Activated CD8-positive, alpha-beta T cell treated with anti-CD3 and anti-CD28 coated beads, Interleukin-2, amount 10 ng/mL, durations not matched to agents 7 days and 5 days (primary cell): ENCODE measurements at places on chromosomes 7 and 10.

GRCh38 chr7:102875700-102876295 lies 37.0 kb upstream of the LRRC17 start:
- peak; percentile 33 for DNase-seq
- no peaks in the 10 kb centered on the region for H3K27me3 ChIP-seq
- no peaks in the 10 kb centered on the region for H3K36me3 ChIP-seq
- no peak overlapping the region for H3K27ac ChIP-seq
- peaks cover 22% of the 10 kb centered on the region for H3K4me1 ChIP-seq

- H3K27me3 ChIP-seq = no peaks in the 10 kb centered on the region
- H3K27ac ChIP-seq = no peak overlapping the region
- no peak for DNase-seq
- H3K4me1 ChIP-seq = no peaks in the 10 kb centered on the region
These were observed 12.2 kb downstream of the FOXP2 start for GRCh38 chr7:114426824-114427223.

DNA sequence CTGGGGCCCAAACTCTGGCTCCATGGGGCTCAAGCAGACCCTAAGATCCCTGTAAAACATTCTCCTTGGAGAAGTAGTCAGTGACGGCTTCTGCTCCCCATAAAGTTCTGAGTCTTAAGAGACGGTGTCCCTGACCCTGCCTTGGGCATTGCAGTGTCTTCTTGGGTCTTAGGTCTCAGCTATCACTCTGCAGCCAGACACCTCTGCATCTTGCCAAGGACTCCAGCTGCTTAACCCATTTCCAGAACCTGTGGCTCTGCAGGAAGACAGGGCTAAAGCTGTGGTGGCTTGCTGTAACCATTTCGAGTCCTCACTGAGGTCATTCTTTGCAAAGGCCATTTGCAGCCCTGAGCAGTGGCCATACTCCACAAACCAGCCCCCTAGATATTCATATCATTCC lies 337.1 kb upstream of the ZMIZ1 start:
- no peaks in the 10 kb centered on the region for H3K4me1 ChIP-seq
- H3K27me3 ChIP-seq = peaks cover 17% of the 10 kb centered on the region
- no peaks in the 10 kb centered on the region for H3K36me3 ChIP-seq
- no peak for DNase-seq

DNA sequence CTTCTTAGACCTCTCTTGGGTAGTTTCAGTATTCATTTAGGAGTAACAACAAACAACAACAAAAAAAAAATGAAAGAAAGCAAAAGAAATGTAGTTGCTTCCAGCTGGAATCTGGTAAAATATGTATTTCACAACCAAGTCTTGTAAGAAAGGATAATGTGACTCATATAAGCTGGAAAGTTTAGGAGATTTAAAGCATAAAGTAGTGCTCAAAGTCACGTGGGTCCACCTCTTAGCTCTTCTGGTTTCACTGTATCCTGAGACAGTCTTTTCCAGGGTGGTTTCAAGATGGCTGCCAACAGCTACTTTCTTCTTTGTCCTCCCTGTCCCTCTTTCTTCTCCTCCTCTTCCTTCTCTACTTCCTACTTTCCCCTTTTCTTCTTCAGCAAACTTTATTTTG lies 69.5 kb upstream of the CDK13 start:
- no peaks in the 10 kb centered on the region for H3K36me3 ChIP-seq
- no peaks in the 10 kb centered on the region for H3K4me1 ChIP-seq
- peaks cover 19% of the 10 kb centered on the region for H3K27me3 ChIP-seq
- H3K27ac ChIP-seq = no peak overlapping the region
- H3K4me3 ChIP-seq = no peak overlapping the region
- DNase-seq = no peak

- peaks cover 5% of the 10 kb centered on the region for H3K27me3 ChIP-seq
- peaks cover 2% of the 10 kb centered on the region for H3K36me3 ChIP-seq
- no peak overlapping the region for H3K27ac ChIP-seq
- H3K4me3 ChIP-seq = no peak overlapping the region
These were observed 73.8 kb upstream of the CDK1 start for GRCh38 chr10:60704471-60704870.

- H3K4me1 ChIP-seq = peaks cover 13% of the 10 kb centered on the region
- H3K27ac ChIP-seq = no peak overlapping the region
- H3K36me3 ChIP-seq = peaks cover 20% of the 10 kb centered on the region
- H3K4me3 ChIP-seq = no peak overlapping the region
These were observed 22.2 kb downstream of the PSPH start for GRCh38 chr7:56028942-56029630.

GRCh38 chr7:157054927-157055326 lies 44.5 kb upstream of the MNX1 start:
- H3K27me3 ChIP-seq = peaks cover 9% of the 10 kb centered on the region
- no peaks in the 10 kb centered on the region for H3K36me3 ChIP-seq
- no peak for DNase-seq
- H3K4me1 ChIP-seq = no peaks in the 10 kb centered on the region
- no peak overlapping the region for H3K27ac ChIP-seq
- H3K4me3 ChIP-seq = no peak overlapping the region

GRCh38 chr10:30893208-30893607 lies 138.5 kb downstream of the ZNF438 start:
- no peaks in the 10 kb centered on the region for H3K27me3 ChIP-seq
- H3K36me3 ChIP-seq = no peaks in the 10 kb centered on the region
- H3K4me1 ChIP-seq = peaks cover 6% of the 10 kb centered on the region
- no peak for DNase-seq
- no peak overlapping the region for H3K4me3 ChIP-seq

- peak; percentile 27 for DNase-seq
- H3K36me3 ChIP-seq = peaks cover 41% of the 10 kb centered on the region
- H3K27me3 ChIP-seq = no peaks in the 10 kb centered on the region
- H3K27ac ChIP-seq = peak overlapping the region; percentile 93
- H3K4me3 ChIP-seq = peak overlapping the region; percentile 78
- peaks cover 68% of the 10 kb centered on the region for H3K4me1 ChIP-seq
These were observed 1.8 kb downstream of the CHST12 start for GRCh38 chr7:2405201-2405600.

DNA sequence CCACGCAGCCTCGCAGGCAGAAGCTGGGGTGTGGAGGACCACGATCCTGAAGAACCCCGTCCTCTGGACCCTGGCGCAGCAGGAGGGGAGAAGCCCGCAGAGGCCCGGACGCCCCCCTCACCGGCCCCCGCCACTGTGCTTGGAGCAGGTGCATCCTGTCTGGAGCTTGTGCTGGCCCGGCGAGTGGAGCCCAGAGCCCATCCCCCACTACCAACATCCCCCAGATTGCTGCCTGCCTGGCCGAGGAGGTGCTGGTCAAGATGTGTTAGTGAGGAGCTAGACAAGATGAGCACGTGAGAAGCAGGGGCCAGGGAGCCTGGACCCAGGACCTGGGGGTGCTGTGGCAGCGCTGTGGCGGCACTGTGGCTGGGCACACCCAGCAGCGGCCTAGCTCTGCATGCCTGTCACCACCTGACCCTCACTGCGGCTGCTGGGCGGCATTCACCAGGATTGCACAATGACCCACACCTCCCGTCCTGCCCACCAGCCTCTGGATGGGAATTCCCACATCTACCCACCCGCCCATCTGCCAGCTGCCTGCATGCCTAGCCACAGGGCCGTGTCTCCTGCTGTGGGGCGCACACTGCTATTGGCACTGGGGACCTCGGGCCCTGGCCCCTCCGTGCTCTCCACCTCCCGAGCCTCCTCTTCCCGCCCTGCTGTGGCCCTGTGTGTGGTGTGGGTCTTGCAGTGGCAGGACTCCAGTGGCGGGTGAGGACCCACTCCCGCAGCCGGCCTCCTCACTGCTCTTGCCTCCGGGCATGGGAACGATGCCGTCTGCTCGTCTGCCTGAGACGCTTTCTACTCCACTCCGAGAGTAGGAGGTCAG lies 11.8 kb downstream of the GPR146 start:
- peaks cover 25% of the 10 kb centered on the region for H3K4me1 ChIP-seq
- no peak for DNase-seq
- no peaks in the 10 kb centered on the region for H3K36me3 ChIP-seq
- H3K4me3 ChIP-seq = no peak overlapping the region

GRCh38 chr10:78954689-78955088 lies 114.1 kb upstream of the ZMIZ1 start:
- no peaks in the 10 kb centered on the region for H3K36me3 ChIP-seq
- no peaks in the 10 kb centered on the region for H3K4me1 ChIP-seq
- no peak overlapping the region for H3K4me3 ChIP-seq
- no peak for DNase-seq
- no peaks in the 10 kb centered on the region for H3K27me3 ChIP-seq
- H3K27ac ChIP-seq = no peak overlapping the region

DNA sequence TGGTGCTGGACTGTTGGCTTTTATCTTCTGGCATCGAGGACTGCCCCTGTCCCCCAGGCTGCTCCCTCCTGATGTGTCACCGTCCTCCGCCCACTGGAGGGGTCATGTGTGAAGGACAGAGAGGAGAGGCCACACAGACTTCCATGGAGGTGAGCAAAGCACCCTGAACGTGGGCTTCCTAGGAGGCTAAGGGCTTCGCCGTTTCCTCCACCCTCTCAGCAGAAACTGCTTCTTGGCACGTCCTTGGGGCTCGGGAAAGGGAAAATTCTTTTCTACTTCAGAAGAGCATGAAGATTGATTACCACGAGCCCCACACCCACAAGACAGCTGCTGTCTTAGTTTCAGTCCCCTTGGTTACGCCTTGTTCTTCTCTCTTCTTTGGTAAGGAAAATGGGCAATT lies 218.2 kb downstream of the CCDC3 start:
- H3K27me3 ChIP-seq = no peaks in the 10 kb centered on the region
- H3K36me3 ChIP-seq = no peaks in the 10 kb centered on the region
- no peak overlapping the region for H3K4me3 ChIP-seq
- DNase-seq = no peak
- peaks cover 4% of the 10 kb centered on the region for H3K4me1 ChIP-seq
- H3K27ac ChIP-seq = no peak overlapping the region
